Activated CD4-positive, alpha-beta T cell treated with anti-CD3 and anti-CD28 coated beads for 36 hours (primary cell): ENCODE measurements at places on chromosomes 2 and 18.

GRCh38 chr18:57635003-57635822 lies 13.6 kb upstream of the NARS1 start:
- DNase-seq = no peak
- H3K4me3 ChIP-seq = no peak overlapping the region
- H3K27me3 ChIP-seq = no peaks in the 10 kb centered on the region
- H3K36me3 ChIP-seq = peaks cover 5% of the 10 kb centered on the region

DNA sequence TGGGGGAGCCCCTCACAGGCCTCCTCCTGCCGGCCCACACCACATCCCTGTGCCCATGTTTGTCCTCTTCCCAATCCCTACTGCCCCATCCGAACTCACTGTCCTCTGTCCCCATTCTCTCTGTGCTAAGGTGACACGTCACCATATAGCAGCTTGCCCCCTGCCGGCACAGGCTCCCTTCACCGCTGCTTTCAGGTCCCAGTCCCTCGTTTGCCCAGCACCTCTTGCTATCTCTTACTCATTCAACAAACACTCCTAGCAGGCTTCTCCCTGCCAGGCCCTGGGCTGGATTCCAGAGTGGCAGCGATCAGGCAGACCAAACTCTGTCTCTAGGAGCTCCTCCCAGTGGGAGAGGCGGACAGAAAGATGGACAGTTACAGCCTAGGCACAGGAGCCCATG lies 74.3 kb downstream of the TFCP2L1 start:
- DNase-seq = no peak
- no peaks in the 10 kb centered on the region for H3K4me1 ChIP-seq
- no peaks in the 10 kb centered on the region for H3K27me3 ChIP-seq
- H3K27ac ChIP-seq = no peak overlapping the region

DNA sequence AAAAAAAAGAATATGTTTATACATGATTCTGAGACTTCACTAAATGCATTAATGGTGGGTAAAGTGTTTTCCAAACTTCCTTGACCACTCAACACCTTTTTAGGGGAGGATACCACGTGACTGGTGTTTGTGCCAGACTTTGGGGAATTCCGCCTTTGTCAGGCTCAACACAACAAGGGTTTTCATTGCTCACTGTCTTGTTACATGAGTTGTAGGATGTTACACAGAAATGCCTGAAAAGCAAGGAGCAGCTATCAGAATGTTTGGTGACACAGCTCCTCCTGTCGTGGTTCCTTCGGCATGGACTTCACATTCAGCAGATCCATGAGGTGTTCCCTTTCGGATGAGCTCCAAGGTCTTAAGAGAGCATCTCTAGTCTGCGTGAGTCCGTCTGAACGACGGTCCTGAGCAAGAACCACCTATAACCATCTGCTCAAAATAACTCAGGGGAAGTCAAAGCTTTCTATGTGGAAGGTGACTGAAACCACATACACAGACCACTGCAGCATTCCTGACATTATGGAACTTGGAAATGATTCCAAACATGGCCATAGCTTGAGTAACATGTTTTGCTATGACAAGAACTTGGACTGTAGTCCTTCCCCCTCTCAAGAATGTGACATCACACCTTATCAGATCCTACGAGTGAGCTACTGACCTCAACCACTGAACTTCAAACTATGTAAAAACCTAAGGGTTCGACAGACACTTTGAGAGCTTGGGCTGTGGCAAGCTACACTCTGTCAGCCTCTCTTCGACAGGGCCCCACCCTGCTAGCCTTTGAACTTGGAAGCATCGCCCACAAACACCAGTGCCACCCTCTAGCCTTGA lies 57.5 kb downstream of the MCFD2 start:
- DNase-seq = no peak
- no peak overlapping the region for H3K27ac ChIP-seq
- no peaks in the 10 kb centered on the region for H3K27me3 ChIP-seq
- no peak overlapping the region for H3K4me3 ChIP-seq
- H3K36me3 ChIP-seq = no peaks in the 10 kb centered on the region

DNA sequence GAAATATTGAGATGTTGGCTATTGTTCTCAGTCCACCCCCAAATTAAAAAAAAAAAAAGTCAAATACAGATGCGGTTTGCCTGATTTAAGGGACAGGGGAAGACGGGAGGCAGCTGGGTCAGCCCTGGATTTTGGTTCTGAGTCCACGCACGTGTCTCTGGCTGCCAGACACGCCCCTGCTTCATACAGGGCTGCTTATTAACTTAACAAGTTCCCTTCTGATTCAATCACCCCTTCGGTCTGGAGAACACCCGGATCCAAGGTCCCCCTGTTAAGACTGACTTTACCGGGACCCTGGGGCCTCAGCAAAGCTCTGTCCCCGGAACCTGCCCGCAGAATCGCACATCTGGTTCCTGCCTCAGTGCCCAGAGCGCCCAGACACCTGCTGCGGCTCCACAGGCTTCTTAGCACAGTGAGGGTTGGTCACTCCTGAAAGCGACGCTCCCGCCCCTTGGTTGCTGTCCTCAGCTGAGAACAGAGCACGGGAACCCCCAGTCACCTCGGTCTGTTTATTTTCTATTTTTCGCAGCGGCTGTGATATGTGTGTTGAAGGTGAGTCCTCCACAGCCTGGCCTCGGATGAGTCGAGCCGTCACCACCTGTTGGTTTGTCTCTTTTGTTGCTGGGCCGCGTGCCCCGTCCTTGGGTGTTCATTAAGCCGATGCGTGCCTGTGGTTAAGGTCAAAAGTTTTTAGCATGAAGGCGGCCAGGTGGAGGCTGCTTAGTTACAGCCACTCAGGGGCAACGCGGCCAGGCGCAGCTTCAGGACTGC lies 57.2 kb downstream of the RTP5 start:
- no peak overlapping the region for H3K4me3 ChIP-seq
- no peak for DNase-seq
- H3K27ac ChIP-seq = no peak overlapping the region
- no peaks in the 10 kb centered on the region for H3K36me3 ChIP-seq
- H3K4me1 ChIP-seq = peaks cover 19% of the 10 kb centered on the region

GRCh38 chr2:231315896-231316295 lies 79.6 kb upstream of the B3GNT7 start:
- H3K27me3 ChIP-seq = no peaks in the 10 kb centered on the region
- H3K36me3 ChIP-seq = no peaks in the 10 kb centered on the region
- no peaks in the 10 kb centered on the region for H3K4me1 ChIP-seq
- H3K4me3 ChIP-seq = no peak overlapping the region
- DNase-seq = no peak

DNA sequence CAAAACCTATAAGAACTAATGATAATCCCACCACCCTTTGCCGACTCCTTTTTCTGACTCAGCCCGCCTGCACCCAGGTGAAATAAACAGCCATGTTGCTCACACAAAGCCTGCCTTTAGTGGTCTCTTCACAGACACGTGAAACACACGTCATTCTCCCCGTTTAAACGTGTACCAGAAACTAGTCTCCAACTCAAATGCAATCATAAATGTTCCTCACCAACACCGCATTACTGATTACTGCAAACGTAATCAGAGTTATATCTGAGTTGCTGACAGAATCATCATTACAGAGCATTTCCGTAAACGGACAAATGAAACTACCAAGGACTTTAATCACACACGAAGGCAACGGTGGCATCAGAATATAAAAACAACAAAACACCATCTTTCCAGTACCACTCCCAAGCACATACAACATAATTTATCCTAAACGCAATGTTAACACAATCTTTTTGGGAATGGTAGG lies 1.9 kb downstream of the CLK1 start:
- peak overlapping the region; percentile 87 for H3K4me3 ChIP-seq
- peak; percentile 83 for DNase-seq
- peak overlapping the region; percentile 99 for H3K27ac ChIP-seq
- H3K4me1 ChIP-seq = peaks cover 41% of the 10 kb centered on the region
- H3K36me3 ChIP-seq = peaks cover 70% of the 10 kb centered on the region

DNA sequence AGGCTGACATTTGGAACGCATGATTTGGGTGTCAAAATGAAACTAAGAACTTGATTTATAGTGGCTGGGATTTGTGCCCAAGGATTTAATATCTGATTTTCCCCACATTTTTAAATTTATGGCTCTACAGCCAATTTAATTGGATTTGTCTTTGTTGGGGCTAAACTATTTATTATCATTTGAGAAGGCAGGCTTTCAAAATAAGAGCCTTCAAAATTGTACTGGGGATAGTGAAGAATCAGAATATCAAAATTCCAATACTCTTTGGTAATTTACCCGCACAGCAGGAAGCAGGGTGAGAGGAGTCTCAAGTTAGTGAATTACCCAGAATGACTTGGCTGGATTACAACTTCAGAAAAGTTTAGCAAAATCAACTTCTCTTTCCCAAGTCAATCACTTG lies 278.1 kb downstream of the LRATD1 start:
- no peaks in the 10 kb centered on the region for H3K4me1 ChIP-seq
- no peak overlapping the region for H3K4me3 ChIP-seq
- no peak overlapping the region for H3K27ac ChIP-seq
- no peaks in the 10 kb centered on the region for H3K36me3 ChIP-seq
- no peaks in the 10 kb centered on the region for H3K27me3 ChIP-seq

GRCh38 chr2:110853948-110854347 lies 121.6 kb downstream of the ACOXL start:
- peaks cover 47% of the 10 kb centered on the region for H3K4me1 ChIP-seq
- no peak for DNase-seq
- H3K27me3 ChIP-seq = peaks cover 57% of the 10 kb centered on the region

DNA sequence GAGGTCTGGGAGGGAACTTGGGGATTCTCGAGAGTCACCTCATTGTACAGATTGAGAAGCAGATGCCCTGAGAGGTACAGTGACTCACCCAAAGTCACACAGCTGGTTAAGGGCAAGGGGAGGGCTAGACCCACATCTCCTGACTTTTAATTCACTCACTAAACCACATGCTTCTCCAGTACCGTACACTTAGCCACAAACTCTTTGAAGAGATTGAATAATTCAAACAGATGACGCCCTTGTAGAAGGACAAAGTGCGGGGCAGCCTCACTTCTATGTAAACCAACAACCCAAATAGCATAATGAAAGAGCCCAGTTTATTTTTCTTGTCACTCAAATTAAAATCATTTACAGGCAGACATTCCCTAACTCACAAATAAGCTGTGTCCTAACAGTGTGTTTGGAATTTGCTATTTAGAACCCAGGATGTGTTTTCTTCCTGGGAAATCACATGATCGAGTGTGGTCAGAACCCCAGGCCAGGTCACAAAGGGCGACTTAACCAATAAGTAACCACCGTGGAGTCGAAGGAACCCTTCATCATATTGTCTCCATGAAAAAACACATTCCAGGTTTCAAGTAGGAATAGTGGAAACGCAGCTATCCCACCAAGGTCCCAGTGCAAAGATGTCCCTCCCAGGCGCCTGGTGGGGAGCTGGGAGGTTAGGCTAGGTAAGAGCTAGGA lies 35.8 kb upstream of the PTPN4 start:
- no peak overlapping the region for H3K4me3 ChIP-seq
- peaks cover 13% of the 10 kb centered on the region for H3K4me1 ChIP-seq
- peak; percentile 21 for DNase-seq
- no peaks in the 10 kb centered on the region for H3K27me3 ChIP-seq

DNA sequence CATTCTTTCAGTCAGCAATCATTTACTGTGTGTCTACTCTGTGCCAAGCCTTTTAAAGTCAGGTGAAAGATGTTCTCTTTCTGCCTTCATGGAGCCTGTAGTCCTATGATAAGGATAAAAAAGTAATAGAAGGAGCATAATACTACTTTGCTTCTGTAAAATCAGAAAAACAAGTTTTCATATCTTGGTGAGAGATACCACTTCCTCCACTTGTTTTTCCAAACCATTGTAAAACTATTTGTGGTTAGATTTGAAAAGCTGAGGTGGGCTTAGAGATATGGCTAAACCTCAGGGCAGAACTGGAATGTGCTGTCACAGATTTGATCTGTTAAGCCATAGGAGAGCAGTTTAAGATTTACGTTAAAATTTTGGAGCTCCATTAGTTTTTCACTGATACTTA lies 104.7 kb upstream of the FAM117B start:
- no peaks in the 10 kb centered on the region for H3K27me3 ChIP-seq
- peaks cover 14% of the 10 kb centered on the region for H3K4me1 ChIP-seq
- no peak overlapping the region for H3K27ac ChIP-seq
- H3K4me3 ChIP-seq = no peak overlapping the region
- H3K36me3 ChIP-seq = peaks cover 1% of the 10 kb centered on the region
